Gastroesophageal sphincter (tissue), 4 donors: ENCODE measurements at places on chromosomes 1 and 21.

DNA sequence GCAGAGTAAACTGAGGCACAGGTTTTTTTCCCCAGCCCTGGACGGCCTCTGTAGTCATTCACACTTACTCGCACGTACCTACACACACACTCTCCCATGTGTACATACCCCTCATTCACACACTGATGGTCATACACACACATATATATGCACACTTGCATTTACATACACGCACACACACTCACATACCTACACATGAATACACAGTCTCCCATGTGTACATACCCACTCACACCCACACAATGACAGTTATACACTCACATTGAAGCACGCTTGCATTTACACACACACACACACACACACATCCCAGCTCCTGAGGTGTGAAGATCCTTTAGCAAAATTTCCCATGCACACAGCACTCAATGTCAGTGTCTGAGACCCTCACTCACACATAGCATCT, 766 bp upstream of the FAM131C start:
- peaks cover 12% of the 10 kb centered on the region for H3K4me1 ChIP-seq
- peaks cover 9% of the 10 kb centered on the region for H3K27me3 ChIP-seq
- H3K36me3 ChIP-seq = no peaks in the 10 kb centered on the region
- no peak overlapping the region for H3K4me3 ChIP-seq
- no peak overlapping the region for H3K27ac ChIP-seq
- no peak for ATAC-seq

DNA sequence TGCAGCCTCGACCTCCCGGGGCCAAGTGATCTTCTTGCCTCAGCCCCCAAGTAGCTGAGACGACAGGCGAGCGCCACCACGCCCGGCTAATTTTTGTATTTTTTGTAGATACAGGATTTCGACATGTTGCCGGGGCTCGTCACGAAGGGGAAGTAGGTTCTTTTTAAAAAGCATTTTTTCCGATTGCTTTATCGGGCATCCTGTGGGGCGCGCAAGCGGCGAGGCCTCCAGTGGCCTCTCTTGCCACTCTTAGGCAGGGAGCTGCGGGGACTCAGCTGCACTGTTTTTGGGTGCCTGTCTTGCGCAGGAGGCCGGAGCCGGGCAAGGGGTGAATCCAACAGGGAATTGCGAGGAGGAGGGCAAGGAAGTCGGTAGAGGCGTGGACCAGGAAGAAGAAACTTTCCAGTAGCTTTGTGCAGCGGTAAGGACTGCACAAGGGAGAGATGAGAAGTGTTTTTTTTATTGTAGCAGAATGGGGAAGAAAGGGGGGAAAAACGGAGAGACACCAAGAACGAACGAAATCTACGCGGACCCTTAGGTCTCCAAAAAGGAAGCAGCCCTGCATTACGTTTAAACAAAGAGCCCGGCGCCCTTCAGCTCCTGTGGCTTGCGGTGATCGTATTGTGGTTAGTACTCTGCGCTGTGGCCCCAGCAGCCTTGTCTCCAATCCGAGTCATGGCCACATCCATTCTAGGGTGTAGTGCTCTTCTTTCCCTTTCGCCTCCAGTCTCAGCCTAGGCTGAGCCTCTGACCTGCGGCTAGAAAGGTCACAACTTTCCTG, 164.8 kb downstream of the PPIAL4G start:
- H3K36me3 ChIP-seq = no peaks in the 10 kb centered on the region
- peaks cover 82% of the 10 kb centered on the region for H3K27me3 ChIP-seq
- no peak for ATAC-seq
- peaks cover 13% of the 10 kb centered on the region for H3K4me1 ChIP-seq

DNA sequence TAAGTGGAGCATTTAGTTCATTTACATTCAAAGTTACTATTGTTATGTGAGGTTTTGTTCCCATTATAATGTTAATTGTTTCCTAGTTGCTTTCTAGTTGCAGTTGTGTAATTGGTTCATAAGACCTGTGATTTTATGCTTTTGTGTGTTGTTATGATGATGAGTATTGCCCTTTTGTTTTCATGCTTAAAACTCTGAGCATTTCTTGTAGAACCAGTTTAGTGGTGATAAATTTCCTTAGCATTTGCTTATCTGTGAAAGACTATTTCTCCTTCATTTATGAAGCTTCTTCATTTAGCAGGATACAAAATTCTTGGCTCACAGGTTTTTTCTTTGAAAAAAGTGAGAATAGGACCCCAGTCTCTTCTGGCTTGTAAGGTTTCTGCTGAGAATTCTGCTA, 274.8 kb upstream of the SPAG17 start:
- no peak overlapping the region for H3K27ac ChIP-seq
- H3K27me3 ChIP-seq = no peaks in the 10 kb centered on the region
- no peaks in the 10 kb centered on the region for H3K36me3 ChIP-seq
- ATAC-seq = no peak

DNA sequence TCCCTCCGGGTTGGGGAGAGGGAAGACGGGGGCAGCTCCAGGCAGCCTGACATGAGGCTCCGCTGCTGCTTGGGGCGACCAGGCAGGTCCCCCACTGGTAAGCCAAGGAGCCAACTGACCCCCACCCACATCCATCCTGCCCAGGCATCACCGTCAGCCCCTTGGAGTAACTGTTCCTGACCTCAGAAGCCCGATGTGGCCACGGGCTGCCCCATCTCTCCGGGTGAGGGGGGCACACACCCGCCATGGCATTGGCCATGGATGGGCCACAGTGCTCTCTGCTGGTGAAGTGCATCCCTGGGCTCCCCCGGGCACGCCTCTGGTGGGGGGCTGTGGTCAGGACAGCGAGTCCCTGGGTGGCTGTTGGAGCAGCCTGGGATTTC, 100.0 kb downstream of the CRYAA start:
- H3K36me3 ChIP-seq = no peaks in the 10 kb centered on the region
- H3K27ac ChIP-seq = no peak overlapping the region
- H3K4me1 ChIP-seq = no peaks in the 10 kb centered on the region
- no peak for ATAC-seq

GRCh38 chr1:112981426-112981825, 25.4 kb upstream of the SLC16A1 start:
- no peak overlapping the region for H3K4me3 ChIP-seq
- peaks cover 29% of the 10 kb centered on the region for H3K4me1 ChIP-seq
- ATAC-seq = no peak

GRCh38 chr1:37473431-37474045, 842 bp upstream of the ZC3H12A start:
- H3K36me3 ChIP-seq = no peaks in the 10 kb centered on the region
- peak overlapping the region; percentile 65 for H3K4me3 ChIP-seq
- H3K27ac ChIP-seq = peak overlapping the region; percentile 96
- no peaks in the 10 kb centered on the region for H3K27me3 ChIP-seq
- peaks cover 57% of the 10 kb centered on the region for H3K4me1 ChIP-seq
- ATAC-seq = no peak

DNA sequence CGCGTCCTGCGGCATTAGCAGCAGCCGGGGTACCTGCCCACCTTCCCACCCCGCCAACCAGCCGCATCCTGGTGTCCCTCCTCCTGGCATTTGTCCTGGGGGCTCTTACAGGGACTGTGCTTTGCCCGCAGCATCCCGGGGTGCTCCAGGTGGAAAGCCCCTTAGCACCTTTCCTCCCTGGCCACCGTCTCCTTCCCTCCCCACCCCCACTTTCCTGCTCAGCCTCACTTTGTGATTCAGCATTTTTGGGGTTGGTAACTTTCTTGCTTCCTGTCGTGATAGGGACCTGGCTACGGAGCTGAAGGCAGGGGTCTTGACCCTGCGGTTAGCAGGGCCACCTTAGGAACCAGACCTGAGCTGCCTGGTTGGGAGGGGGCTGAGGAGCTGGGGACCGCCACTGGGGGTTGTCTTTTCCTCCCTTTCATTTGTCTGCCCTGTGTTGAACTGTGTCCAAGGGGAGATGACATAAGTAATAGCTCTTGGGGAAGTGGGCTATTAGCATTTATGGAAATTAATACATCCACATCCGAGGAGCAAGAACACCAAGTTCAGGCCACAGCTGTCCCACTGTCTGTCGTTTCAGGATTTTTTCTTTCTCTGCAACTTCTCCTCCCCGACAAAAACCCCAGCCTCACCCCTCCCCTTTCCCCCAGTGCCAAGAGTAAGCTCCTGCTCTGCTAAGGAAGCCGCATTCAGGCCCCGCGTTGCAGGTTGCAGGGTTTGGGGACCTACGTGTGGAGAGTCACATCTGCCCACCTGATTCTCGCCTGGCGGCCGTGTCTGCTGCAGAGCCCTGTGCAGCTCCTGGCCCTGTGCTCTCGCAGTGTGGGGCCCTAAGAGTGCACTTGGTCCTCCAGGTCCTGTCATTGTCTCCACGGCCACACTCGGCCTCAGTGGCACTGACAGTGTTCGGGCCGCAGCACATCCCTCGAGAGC, 1.6 kb upstream of the NPHP4 start:
- H3K4me3 ChIP-seq = peak overlapping the region; percentile 88
- H3K27me3 ChIP-seq = no peaks in the 10 kb centered on the region
- H3K4me1 ChIP-seq = no peaks in the 10 kb centered on the region

DNA sequence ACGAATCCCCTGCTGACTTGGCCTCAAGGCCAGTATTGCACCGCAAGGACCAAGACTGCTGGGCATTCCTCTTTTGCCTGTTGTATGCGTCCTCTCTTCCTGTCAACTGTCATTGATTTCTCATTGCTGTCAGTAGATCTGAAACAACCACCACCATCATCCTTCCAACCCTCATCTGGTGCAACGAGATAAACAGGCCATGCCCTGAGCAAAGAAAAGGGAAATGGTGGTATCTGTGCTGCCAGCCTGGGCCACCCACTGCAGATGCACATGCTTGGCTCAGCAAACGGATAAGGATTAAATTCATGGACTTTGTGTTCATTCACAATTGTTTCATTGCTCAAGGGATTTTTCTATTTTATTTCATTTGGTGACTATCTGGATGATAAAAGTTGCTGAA, 13.6 kb downstream of the OXCT2 start:
- peaks cover 99% of the 10 kb centered on the region for H3K36me3 ChIP-seq
- no peaks in the 10 kb centered on the region for H3K4me1 ChIP-seq
- H3K27ac ChIP-seq = no peak overlapping the region

GRCh38 chr1:153633161-153633753, 609 bp upstream of the CHTOP start:
- peak overlapping the region; percentile 32 for H3K27ac ChIP-seq
- peak; percentile 46 for ATAC-seq
- no peak overlapping the region for H3K4me3 ChIP-seq
- peaks cover 31% of the 10 kb centered on the region for H3K36me3 ChIP-seq
- no peaks in the 10 kb centered on the region for H3K27me3 ChIP-seq

GRCh38 chr1:106378261-106378660, 678.2 kb upstream of the PRMT6 start:
- no peak for ATAC-seq
- no peaks in the 10 kb centered on the region for H3K36me3 ChIP-seq
- H3K4me1 ChIP-seq = no peaks in the 10 kb centered on the region
- H3K27me3 ChIP-seq = no peaks in the 10 kb centered on the region
- no peak overlapping the region for H3K4me3 ChIP-seq

DNA sequence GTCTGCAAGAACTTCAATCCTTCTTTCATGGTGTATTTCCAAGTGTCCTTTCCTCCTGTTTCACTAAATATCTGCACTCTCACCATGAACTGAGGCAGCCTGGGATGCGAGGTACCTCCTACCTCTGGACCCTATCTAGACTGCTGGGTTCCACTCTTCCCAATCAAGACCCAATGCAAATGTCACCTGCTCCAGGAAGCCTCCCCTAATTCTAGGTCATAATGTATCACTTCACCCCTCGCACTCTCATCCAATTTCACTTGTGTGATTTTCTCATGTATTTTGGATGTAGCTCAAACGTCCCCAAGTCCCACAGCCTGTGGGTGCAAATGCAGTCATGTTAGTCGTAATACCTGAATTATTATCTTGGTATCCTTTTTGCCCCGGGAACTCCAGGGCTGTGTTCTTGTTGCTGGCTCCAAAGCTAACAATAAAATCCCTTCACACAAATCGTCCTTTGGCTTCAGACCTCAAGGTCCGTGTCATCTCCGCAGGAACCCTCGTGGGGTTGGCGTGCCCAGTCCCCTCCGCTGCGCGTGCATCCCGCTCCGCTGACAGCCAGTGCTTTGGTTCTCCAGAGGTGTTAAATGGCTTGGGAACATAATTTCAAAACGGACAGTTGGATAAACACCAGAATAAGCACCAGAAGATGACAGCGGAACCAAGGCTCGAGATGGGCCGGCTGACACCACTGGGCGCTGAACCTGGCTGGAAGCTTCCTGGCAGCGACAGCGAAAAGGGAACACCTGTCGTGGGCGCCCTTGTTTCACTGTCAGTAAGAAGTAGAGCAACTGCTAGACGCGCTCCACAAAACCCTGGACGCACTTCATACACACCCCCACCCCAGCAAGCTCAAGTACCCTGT, 1.0 kb upstream of the BACH1 start:
- peaks cover 12% of the 10 kb centered on the region for H3K4me1 ChIP-seq
- ATAC-seq = no peak
- H3K36me3 ChIP-seq = no peaks in the 10 kb centered on the region
- H3K27me3 ChIP-seq = no peaks in the 10 kb centered on the region
- no peak overlapping the region for H3K4me3 ChIP-seq

DNA sequence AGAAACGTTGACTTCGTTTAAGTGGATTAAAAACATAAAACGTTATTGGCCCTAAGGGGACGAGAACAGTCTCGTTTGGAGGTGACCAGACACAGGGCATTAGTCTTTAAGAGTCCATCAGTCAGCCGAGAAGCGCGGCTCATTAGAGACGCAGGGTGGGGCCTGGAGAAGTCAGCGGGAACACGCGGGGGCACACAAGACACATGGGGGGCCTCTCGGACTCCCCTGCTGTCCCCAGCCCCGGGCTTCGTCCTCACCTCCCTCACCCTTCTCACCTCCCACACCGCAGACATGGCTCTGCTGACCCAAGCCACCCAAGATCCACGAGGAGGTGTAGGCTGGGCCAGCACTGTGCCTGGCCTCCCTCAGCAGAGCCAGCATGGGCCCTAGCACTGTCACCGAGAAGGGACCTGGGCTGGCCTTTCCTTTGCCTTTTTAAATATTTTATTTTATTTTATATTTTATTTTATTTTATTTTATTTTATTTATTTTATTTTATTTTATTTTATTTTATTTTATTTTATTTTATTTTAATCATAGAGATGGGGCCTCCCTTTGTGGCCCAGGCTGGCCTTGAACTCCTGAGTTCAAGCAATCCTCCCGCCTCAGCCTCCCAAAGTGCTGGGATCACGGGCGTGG, 48.9 kb downstream of the MORN1 start:
- no peak for ATAC-seq
- no peak overlapping the region for H3K4me3 ChIP-seq
- no peak overlapping the region for H3K27ac ChIP-seq
- H3K36me3 ChIP-seq = no peaks in the 10 kb centered on the region
- no peaks in the 10 kb centered on the region for H3K27me3 ChIP-seq

GRCh38 chr21:44778983-44779382, 22.6 kb downstream of the UBE2G2 start:
- H3K27me3 ChIP-seq = no peaks in the 10 kb centered on the region
- no peak overlapping the region for H3K4me3 ChIP-seq
- no peaks in the 10 kb centered on the region for H3K4me1 ChIP-seq
- no peak overlapping the region for H3K27ac ChIP-seq
